ENCODE measurements at places on chromosomes 7 and 10. TPM values are rescaled to one million over a fixed set of nuclear protein-coding genes. Genes with fewer than 3 reads are reported as not detected.

GRCh38 chr10:121598263-121599249 lies at the start of gene FGFR2:
FGFR2 (minus strand) TSS chr10:121598444; CDS start chr10:121593817, 4,627 bp downstream.
- peak; percentile 56 for DNase-seq

The UNCX gene
- not detected for total RNA-seq

- DNase-seq: no peak
These were observed 347.1 kb upstream of the NRP1 start for GRCh38 chr10:33681595-33681994.

The NPY4R2 gene
- not detected for total RNA-seq

- no peak for DNase-seq
These were observed 200.5 kb upstream of the KIAA1217 start for GRCh38 chr10:24008164-24009091.

- no peak for DNase-seq
These were observed 2.4 kb downstream of the AMPH start for GRCh38 chr7:38628630-38629385.

- DNase-seq: no peak
These were observed 538.6 kb upstream of the POT1 start for GRCh38 chr7:125467996-125468854.

DNA sequence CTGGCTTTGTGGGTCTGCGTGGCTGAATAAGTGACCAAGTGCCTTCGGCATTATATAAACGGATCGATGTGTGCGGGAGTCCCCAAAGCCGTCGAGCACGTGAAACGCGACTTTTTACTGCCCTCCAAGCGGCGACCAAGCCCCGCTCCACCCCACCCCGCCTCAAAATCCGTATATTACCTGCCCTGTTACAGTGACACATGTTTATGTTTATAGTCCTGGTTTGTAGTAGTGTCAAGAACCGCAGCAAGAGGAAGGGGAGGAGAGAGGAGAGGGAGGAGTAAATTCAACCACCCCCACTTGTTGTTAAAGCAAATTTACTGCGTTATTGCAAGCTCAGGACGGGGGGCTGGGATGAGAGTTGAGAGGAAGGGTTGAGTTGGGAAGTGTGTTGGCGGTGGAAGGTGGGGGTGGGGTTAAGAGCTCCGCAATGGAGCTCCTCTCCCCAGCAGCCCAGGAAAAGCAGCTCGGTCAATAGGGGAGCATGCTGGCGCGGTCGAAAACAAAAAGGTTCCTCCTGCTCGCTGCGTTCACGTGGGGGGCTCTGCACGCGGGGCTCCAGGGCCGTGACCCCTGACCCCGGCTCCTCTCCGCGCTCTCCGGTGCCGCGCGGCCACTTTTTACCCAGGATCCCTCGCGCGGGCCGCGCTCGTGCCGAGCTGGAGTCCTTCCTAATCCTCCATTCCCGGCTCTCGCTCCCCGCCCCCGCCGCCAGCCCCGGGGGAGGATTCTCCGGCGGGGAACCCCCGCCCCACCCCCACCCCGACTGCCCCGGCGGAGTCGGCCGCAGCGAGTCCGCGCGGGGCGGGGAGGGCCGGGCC lies at the start of gene SKIDA1:
TSS of gene SKIDA1 (minus strand) at position 316 of the 821 bp plus-strand sequence. CDS start 7,860 bp downstream, outside the sequence.
- no peak for DNase-seq

GRCh38 chr10:3081383-3081981 lies 14.1 kb downstream of the PFKP start:
- DNase-seq: no peak

DNA sequence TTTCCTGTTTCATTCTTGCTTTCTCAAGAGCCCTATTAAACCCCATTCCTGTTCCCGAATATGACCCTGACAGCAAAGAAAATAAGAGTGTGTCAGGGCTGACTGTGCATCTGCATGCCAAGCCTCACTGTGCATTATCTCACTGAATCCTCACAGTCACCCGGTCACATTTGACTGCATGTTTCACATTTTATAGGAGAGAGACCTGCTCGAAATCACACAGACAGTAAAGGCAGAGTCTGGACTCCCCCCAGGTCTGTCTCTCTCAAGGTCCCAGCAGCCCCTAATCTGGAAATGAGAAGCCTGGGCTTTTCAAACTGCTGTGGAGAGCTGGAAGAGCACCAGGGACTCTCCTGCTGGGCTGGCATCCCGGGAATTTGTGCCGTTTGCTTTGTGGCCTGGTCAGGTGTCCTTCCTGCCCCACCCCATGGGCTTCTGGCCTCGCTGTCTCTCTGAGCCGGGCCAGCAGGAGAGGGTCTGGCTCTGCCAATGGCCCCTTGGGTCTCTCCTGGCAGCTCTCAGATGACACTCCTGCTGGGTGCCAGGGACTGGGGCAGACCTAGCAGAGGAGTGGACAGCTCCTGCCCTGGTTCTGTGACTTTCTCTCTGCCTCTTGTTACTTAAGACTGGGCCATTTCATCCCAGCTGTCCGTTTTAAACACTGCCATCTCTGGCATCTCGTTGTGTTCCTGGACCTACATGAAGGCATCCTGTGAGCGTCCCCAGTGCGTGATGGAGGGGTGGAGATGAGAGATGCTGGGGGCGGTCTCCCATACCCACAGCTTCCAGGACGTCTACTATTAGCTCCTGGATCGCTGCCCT lies 173.6 kb downstream of the ARHGAP12 start:
- DNase-seq: no peak

GRCh38 chr7:117225536-117225935 lies 97.3 kb downstream of the WNT2 start:
- no peak for DNase-seq

GRCh38 chr7:74418538-74418937 lies 35.2 kb upstream of the GTF2IRD1 start:
- no peak for DNase-seq

The KCNIP2 gene
- 8.5 TPM for total RNA-seq

The DYDC2 gene
- total RNA-seq: not detected

The DDX56 gene
- total RNA-seq: 119 TPM

- no peak for DNase-seq
These were observed 65.8 kb downstream of the TMEM209 start for GRCh38 chr7:130139193-130139960.

DNA sequence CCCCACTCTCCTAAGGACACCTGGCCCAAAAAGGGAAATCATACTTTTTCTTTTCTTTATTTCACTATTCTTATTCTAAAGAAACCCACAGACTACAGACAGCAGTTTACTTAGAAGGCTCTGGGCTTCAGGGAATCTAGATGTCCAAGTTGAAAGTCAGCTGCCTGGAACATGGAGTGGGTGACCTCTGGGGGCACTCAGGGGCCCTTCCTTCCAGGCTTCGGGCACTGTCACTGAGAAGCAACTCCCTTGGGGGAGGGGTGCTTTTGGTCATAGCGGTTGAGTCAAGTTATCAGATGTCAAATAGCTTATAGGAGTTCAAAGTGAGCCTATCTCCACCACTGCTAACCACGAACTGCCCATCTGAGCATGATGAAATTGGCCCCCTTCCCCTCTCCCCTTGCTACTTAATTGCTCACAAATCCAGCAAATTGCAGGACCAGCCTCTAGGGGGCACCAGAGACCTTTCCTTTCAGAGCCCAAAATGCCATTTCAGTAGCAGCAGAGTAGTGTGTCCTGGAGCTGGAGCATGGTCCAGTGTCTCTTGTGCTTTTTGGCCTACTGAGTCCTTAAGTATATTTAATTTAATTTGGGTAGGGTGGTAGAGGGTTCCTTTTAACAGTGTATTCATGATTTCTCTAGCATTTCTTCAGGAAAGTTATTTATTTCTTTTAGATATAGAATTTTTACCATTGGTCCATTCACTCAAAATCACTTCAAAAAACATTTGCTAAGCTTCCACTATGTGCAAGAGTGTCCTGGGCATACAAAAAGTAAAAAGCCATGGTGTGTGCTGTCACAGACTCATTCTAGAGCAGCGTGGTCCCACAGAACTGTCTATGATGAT lies 463.8 kb downstream of the KCNMA1 start:
- DNase-seq: peak; percentile 66

DNA sequence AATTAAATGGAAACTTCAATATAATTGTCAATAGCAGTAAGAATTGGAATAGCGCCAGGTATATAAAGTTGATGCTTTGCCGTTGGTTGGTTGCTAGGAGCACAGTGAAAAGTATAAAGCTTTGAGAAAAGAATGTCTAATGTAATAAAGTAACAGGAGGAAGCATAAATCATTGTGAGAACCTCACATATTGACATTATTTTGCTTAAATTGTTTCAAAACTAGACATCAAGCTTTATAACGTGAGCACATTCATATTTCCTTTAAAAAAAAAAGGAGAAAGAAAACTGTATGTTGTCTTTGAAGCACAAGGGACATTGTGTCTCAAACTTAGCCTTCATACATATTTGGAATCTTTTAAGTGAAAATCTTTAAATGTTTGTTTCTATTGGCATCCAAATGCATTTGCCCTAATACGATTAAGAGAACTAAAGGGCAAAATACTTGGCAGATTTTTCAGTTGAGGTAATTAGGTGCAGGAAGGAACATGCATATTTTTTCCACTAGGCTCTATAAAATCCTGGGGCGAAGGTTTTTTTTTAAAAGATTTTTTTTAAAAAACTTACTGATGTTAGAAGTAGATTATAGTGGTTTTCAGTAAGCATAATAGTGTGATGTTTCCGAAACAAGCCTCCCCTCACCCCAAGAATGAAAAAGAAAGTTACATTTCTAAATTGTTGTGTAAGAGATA lies 92.4 kb downstream of the ARID5B start:
- no peak for DNase-seq

The TRIM73 gene
- 8.8 TPM for total RNA-seq

DNA sequence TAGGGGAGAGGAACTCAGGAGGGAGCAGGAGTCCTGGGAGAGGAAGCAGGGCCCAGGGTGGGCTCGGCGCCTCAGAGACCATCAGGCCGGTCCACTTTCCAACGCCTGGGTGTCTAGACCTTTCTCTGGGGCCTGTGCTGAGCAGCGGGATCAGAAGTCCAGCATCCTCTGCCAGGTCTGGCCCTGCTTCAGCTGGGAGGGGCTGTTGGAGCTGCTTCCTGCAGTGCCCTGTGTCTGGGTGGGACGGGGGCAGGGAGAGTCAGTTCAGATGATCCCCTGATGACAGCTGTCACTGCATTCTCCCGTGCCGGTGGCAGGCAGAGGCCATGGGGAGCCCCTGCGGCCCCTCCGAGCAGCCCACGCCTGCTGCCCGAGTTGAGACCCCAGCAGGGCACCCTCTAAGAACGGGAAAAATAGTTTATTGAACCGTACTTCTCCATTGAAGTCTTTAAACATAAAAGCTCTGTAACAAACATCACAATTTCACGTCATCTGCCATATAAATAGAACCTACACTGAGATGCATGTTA lies 23.3 kb downstream of the AP5Z1 start:
- DNase-seq: no peak

DNA sequence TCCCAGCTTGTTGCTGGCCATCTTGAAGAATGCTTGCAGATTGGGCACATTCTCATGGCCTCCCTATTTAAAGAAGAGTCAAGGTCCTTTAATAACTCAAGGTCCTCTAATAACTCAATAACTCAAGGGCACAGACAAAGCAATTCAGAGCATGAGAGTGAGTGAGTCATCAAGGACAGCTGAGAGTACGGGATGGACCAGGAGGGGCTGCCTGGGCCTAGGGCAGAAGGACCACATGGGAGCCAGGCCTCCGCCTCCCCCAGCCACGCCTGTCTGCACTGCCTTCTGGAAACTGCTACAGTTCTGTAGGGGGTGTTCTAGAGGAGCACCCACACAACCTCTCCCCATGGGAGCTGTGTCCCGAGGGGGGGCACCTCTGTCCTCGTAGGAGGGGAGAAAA lies 48.9 kb downstream of the ZNF503 start:
- no peak for DNase-seq

GRCh38 chr7:135386181-135386580 lies 123.7 kb downstream of the CNOT4 start:
- no peak for DNase-seq

GRCh38 chr10:28903063-28903462 lies 225.7 kb downstream of the BAMBI start:
- DNase-seq: no peak

GRCh38 chr7:132972745-132973144 lies 109.1 kb downstream of the CHCHD3 start:
- no peak for DNase-seq

The GNGT1 gene
- 0.91 TPM for total RNA-seq

GRCh38 chr7:158495786-158496185 lies 91.8 kb downstream of the PTPRN2 start:
- DNase-seq: peak; percentile 8

- DNase-seq: no peak
These were observed 1.9 kb downstream of the GATA3 start for GRCh38 chr10:8056378-8056777.

The PRF1 gene
- 6.4 TPM for total RNA-seq

DNA sequence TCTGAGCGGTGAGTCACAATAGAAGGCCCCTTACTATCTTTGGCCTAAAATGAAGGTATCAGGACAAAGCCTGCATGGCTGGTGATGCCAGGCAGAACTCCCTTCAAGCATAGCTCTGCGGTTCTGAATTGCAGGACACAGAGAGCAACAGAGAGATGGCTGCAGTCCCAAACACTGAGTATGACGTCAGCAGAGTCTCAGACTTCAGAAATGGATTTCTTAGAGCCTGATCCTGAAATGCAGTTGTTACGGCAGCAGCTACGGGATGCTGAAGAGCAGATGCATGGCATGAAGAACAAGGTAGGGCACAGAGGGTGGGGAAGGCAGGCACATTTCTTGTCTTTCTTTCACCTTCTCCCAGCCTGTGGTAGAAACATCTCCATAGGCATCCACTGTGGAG lies 13.5 kb downstream of the CCDC136 start:
- DNase-seq: no peak
